ENCODE measurements at places on chromosomes 4 and X.

DNA sequence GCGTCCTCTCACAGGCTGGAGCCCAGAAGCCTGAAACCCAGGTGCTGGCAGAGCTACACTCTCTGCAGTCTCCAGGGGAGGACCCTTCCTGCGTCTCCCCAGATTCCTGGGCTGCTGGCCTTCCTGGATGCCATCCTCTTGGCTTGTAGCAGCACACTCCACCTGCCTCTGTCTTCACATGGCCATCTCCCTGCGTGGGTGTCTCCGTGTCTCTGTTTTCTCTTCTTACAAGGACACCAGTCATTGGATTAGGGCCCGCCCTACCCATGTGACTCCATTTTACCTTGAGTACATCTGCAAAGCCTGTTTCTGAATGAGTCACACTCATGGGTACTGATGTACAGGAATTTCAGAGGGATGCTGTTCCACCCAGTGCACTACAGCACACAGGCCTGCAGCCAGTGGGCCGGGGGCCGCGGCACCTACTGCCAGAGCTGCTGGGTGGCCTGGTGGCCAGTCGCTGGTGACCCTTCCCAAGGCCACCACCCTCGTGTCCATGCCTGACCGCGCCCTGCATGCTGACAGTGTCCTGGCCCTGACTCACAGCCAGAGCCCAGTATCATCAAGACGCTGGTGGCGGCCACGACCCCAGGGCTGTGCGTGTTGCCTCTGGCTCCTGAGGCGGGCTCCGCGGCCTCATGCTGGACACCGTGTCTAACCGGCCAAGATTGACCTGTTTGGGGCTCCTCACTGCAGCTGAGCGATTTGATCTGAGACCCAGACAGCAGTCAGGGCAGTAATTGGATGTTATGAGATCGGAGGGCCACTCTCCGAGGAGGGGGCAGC, 63.6 kb upstream of the NKX1-1 start:
- no peak for DNase-seq

DNA sequence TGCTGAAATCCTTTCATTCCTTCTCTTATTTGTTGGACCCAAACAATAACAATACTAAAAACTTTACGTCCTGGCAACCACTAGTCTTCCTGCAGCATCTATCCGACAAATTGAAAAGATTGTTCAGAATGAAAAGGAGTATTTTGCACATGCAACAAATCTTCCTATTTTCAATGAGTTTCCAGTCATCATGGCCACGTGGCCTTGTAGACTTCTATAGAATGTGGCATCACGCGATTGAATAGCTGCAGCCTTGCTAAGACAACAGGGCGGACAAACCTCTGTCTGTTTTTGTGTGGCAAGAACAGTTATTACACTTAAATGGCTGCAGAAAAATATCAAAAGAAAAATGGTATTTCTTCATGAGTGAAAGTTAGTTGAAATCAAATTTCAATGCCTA, 297.9 kb upstream of the LCORL start:
- DNase-seq = no peak

DNA sequence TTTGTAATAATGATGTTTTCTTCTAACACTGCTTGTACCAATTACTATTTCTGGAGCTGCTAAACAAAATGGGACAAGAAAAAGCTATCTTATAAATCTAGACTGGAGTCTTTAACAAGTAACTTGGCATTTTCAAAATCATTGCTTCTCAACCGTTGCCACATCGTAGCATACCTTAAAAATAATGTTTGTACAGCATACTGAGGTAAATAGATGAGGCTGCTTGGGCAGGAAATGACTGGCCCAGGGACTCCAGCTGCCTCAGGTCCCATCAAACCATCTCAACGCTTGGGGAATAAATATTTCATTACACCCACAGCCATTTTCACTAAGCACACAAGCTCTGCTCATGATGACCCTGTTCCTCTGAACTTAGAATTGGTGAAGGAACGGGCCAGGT, 115.1 kb downstream of the SPANXA1 start:
- no peak for DNase-seq

- DNase-seq = no peak
These were observed 17.1 kb downstream of the MSANTD1 start for GRCh38 chr4:3266076-3266475.

DNA sequence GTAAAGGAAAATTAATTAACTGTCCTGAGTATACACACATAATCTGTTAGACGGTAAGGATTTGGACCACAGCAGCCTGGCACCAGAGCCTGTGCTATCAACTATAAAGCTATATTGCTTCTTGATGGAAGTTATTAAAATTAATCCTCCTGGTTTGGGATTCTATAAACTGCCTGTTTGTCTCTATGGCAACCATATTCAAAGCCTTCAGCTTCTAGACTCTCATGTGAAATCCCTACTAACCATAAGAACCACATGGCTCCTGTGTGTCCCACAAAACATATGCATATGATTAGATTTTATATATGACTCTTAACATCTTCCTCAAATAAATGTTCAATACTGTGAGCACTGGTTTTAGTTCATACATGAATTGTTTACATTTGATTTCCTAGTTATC, 380.8 kb downstream of the ANKRD50 start:
- no peak for DNase-seq

DNA sequence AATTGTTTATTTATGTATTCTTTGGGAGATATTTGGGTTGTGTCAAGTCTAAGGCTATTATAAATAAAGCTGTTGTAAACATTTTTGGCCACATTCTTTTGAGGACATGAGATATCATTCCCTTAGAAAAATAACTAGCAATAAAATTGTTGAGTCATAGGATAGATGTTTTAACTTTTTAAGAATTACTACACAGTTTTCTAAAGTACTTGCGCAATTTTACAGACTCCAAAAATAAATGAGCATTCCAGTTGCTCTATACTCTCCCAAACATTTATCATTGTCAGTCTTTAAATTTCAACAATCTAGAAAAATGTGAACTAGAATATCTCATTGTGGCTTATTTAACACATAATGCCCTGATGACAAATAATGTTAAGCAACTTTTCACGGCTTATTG, 189.1 kb upstream of the ADGRL3 start:
- DNase-seq = no peak

- DNase-seq = no peak
These were observed 71.1 kb upstream of the ZCCHC13 start for GRCh38 chrX:74232859-74233258.

DNA sequence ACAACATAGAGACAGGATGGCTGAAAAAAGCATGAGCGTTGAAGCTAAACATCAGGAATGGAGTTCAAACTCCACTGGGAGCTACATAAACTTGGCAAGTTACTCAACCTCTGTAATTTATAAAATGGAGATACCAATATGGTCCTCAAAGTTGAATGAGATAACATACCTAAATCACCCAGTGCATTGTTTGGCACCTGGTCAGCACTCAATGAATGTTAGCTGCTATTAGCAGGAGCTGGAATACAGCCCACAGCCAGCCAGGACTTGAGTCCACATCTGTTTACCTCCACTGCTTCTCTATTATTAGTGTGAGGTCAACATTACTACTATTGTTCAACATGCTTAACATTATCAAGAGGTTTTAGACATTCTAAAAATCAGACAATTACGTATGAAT, 97.9 kb downstream of the NR3C2 start:
- DNase-seq = no peak

- no peak for DNase-seq
These were observed 47.0 kb downstream of the SCLT1 start for GRCh38 chr4:129046055-129046959.

DNA sequence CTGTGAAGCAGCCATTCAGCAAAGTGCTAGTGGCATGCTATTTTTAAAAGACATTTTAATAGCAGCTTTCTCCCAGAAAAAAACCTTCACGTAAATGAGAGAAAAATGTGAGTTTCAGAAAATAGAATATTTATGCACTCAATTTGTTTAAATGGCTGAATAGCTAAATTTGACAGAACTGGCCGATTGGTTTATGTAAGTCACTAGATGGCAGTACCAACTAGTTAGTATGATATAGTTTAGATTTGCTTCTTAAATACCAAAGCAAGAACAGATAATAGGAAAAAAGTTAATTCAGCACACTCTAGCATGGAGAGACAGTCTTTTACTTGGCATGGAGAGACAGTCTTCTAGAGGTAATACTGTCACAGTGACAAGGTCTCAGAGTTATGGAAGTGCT, 250.1 kb downstream of the SNCA start:
- no peak for DNase-seq

DNA sequence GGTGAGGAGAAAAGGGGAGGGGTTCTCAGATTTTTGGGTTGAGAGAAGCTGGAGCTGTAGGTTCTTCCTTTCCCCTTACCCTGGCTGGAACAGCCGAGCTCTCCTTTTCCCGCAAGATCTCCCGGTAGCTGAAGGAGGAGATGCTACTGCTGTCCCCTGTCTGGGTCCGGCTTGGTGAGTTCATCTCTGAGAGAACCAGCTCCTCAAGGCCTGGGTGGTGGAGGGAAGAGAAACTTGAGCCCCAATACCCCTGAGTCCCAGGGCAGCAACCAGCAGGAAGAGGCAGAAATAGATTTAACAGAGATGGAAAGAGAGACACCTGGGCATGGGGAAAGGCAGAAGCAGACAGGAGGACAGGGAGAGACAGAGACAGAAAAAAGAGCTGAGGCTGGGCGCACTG, 6.6 kb upstream of the KCND1 start:
- no peak for DNase-seq

- no peak for DNase-seq
These were observed 7.8 kb upstream of the NUP54 start for GRCh38 chr4:76155979-76156378.

GRCh38 chr4:79455216-79455615, 47.2 kb upstream of the GK2 start:
- no peak for DNase-seq

DNA sequence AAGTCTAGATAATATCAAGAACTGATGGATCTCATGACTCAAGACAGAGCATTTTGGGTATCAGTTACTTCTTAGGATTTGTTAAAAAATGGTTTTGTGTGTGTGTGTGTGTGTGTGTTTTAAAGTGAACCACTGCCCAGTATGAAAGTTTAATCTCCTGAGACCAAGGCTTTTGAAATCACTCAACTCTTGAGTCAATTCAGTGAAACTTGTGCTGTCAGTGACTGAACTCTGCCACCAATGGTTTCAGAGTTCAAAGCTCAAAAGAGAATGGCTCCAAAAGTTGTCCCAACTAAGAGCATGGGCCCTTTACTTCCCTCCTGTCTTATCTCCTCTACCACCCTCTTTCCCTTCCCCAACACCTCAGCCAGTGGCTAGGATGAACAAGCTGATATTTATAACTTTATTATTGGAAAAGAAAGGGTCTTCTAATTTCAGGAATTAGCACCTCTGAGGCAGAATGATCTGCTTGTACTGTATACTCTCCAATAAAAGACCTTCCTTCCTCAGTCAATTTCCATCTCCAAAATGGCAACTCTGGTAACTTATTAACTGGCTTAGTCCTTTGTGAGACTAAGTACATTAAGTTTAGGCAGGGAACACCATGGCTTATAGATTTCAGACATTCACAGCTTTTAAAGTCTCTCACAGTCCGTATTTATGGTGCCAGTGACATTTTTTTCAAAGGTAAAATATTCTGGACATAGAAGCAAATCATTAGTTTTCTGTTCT, 152.2 kb downstream of the REPS2 start:
- DNase-seq = no peak

- DNase-seq = no peak
These were observed 632.1 kb upstream of the GALNTL6 start for GRCh38 chr4:171181090-171181489.

DNA sequence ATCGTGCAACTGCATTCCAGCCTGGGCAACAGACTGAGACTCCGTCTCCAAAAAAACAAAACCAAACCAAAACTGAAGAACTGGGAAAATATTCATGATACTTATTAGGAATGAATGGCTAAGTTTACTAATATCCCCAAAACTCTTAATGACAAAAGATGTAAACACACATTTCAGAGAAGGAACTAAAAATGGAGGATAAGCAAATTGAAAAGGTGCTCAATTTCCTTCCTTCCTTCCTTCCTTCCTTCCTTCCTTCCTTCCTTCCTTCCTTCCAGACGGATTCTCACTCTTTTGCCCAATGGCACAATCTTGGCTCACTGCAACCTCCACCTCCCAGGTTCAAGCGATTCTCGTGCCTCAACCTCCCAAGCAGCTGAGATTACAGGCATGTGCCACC, 44.4 kb upstream of the CDKN2AIP start:
- no peak for DNase-seq

DNA sequence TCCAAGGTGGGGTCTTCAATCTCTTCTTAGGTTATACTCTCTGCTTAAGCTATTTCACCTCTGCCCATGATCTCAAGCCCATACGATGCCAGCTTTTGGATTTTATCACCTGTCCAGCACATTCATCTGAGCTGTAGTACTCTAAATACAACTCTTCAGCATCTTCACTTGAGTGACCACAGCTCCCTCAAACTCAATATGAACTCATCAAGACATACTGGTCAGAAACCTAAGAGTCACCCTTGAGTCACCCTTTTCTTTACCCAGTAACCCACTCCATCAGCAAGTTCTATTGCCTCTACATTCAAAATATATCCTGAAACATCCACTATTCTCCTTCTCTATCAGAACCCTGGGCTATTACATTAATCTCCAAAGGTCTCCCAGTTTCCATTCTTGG, 69.4 kb downstream of the DCHS2 start:
- no peak for DNase-seq

DNA sequence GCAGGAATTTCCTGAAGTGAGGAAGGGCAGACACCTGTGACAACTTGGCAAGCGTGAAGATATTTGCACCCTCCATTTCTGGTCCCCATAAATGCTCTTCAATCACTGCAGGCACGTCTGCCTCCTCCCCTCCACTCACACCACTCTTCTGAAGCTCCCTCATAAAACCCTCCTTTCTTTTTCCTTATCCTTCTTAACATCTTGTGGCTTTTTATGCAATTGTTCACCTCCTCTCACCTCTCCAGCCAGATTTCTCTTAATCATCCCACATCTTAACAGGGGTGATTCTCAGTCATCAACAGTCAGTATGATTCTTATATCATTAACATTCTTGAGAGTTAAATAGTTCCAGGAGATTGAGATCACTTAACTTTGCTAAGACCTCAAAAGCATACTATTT, 277.4 kb downstream of the SPRY1 start:
- DNase-seq = no peak

DNA sequence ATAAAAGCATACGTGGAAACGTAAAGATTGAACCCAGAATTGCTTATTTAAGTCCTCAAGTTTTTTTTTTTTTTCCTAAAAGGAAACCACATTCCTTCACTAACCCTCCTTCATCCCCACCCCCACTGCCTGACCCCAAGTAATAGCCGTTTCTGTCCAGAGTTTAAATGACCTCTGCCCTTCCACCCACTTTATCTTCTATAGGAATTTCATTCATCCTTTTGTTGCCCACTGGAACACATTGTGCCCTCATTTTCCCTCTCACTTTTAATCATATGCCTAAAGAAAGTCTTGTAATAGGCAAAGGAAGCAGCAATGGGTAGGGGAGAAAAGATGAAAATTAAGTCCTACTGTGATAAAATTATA, 62.7 kb downstream of the SH3RF1 start:
- DNase-seq = no peak

- no peak for DNase-seq
These were observed 113.0 kb downstream of the DHRSX start for GRCh38 chrX:2387614-2388239.

DNA sequence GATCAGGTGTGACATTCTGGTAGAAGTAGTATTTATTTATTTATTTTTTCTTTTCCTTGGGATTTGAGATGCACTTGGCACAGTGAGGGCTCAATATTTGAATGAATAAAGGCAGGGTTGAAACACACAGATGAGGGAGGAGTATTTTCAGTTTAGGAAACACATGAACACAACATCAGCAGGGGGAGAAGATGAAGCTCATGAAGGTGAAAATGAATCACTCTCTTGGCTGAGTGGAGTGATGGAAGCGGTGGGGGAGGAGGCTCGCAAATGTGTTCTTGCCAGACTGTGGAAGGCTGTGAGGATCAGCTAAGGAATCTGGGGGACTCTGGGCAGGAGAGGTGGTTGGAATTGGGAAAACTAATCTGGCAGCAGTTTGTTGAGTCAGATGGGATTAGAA, 55.3 kb downstream of the ARHGAP10 start:
- no peak for DNase-seq
